ENCODE measurements at places on chromosomes 13 and 19.

DNA sequence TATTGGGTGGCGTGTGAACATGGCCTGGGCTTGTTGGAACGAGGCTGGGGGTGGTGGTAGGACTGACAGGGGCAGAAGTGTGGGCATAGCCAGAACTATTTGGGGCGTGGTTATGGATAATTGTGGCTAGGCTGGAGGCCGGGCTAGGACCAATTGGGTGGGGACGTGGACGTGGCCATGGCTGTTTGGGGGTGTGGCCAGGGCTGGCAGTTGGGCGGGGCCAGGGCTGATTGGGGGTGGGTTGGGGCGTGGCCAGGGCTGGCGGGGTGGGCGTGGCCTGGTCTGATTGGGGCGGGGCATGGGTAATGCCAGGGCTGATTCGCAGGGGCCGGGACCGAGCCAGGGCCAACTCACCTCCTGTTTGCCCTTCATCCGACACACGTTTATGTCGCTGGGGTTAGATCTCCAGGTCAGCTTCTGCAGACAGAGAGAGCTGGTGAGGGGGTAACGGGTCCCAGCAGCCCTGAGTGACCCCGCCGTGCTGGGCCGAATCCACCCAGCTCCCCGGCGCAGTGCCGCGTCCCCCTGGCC is 2.8 kb downstream of the SEMA6B start:
- no peak for DNase-seq

- no peak for DNase-seq
These were observed 1.8 kb upstream of the ZNF83 start for GRCh38 chr19:52639996-52640395.

GRCh38 chr13:113616991-113617749 is 32.6 kb downstream of the TFDP1 start:
- no peak for DNase-seq

- no peak for DNase-seq
These were observed 999.1 kb upstream of the ATXN8OS start for GRCh38 chr13:69108486-69108885.

- DNase-seq = no peak
These were observed 11.8 kb downstream of the CHAF1A start for GRCh38 chr19:4414144-4414799.

GRCh38 chr13:30074431-30074830 is 224.0 kb upstream of the UBL3 start:
- no peak for DNase-seq

- DNase-seq = no peak
These were observed 49.0 kb upstream of the PNMA8B start for GRCh38 chr19:46544651-46545050.

DNA sequence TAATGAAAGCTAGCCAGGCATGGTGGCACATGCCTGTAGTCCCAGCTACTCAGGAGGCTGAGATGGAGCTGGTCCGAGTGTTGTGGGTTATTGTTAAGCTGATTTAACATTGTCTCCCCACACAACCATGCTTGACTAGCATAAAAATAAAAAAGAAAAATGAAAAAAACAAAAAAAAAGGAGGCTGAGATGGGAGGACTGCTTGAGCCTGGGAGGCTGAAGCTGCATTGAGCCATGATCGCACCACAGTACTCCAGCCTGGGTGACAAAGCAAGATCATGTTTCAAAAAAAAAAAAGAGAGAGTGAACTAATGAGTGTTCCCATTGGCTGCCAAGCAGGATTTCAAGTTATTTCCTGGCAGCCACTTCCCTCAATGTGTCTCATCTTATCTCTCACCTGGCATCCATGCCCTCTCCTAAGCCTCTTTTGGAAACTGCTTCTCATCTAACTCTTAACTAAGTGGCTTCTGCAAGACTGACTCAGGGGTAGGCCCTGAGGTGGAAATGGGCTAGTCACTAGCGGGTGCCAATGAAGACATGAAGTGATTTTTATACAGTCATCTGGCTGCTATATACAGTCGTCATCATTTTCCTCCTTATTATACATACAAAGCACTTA is 4.9 kb downstream of the THAP8 start:
- DNase-seq = no peak

- no peak for DNase-seq
These were observed 48.9 kb upstream of the PABPC3 start for GRCh38 chr13:25046985-25047511.

DNA sequence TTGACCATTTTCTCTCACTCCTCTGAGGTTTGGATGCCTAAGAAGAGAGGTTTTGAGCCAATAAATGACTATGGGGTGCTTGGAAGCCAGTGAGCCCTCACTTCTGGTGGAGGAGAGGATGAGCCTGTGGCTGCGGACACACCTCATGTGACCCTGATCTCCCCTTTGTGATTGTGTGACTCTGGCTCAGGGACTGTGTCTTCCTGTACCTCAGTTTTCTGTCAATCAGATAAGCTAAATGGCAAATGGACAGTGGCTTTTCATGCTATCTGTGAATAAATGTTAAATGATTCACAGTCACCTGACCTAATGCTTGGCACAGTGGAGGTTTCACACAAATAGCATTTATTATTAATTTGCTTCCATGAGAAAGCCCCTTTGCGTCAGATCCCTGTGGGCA is 2.7 kb downstream of the PSG8 start:
- no peak for DNase-seq

DNA sequence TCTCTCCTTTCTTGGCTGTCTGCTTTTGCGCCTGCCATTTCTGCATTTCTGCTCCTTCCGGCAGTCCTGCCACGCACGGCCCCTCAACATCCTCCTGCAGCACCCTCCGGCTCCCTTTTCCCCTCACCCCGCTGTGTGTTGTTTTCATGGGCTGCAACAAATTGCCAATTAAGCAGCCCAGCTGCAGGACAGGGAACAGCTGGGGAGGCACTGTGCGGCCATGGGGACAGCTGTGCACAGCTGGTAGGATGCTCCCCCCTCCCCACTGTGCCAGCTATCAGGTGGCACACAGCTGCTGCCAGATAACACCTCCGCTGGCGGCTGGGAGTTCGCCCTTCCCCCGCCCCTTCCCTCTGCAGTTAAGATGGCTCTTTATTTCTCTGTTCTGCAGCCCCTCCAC is 25.4 kb downstream of the LYL1 start:
- DNase-seq = no peak

- DNase-seq = no peak
These were observed 389.8 kb downstream of the NDFIP2 start for GRCh38 chr13:79870766-79871165.

DNA sequence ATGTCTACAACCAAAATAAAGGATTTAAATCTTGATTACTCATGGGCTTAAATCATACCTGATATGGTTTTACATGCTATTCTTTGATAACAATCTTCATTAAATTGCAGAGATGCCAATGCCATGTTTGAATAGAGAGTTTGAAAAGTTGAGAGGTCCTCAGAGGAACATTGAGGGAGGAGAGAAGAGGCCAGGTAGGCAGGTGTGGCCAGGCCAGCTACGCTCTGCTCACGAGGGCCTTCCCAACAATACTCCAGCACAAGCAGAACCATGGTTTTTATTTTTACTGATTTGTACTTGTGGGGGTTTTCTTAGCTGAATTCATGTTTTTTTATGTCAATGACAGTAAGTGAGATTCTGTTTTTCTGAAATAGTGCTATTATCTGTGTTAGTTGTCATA is 158.1 kb upstream of the RFC3 start:
- DNase-seq = no peak

- DNase-seq = no peak
These were observed 58.3 kb downstream of the RAB20 start for GRCh38 chr13:110503037-110503901.

DNA sequence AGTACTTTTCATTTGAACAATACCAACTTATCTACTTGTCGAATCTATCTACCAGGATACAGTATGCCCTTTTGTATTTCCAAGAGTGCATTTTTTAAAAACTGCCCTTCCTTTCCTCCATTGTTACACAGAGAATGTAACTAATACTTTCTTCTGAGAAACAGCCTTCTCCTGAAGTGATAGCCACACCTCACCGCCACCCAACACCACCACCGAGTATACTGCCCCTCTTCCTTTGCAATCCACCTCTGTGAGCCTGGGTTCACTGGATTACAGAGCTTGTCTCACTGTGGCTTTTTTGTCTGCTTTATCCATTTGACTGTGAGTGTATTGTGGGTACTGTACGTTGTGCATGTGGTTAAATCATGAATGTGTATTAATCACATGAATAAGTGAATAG is 305.4 kb downstream of the KLF12 start:
- no peak for DNase-seq

DNA sequence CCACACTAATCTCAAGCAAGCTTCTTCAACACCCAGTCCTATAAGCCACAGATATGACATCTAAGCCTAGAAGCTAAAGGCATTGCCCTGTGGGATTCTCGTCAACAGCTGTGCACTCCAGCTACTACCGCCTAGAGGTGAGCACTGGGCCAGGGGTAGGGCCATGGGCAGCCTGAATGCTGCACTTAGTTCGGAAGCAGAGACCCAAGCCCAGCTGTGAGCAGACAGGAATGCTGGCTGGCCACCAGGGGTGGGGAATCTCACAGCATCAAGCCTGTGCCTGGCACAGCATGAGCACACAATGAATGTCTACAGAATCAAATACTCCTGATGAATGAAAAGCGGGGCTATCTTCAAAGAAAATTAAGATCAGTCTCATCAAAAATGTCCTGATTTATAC is 167.5 kb upstream of the UBL3 start:
- DNase-seq = no peak

- DNase-seq = no peak
These were observed 30.1 kb downstream of the KLF12 start for GRCh38 chr13:74103970-74104555.

GRCh38 chr13:23357349-23357748 is 76.2 kb downstream of the SACS start:
- DNase-seq = no peak

DNA sequence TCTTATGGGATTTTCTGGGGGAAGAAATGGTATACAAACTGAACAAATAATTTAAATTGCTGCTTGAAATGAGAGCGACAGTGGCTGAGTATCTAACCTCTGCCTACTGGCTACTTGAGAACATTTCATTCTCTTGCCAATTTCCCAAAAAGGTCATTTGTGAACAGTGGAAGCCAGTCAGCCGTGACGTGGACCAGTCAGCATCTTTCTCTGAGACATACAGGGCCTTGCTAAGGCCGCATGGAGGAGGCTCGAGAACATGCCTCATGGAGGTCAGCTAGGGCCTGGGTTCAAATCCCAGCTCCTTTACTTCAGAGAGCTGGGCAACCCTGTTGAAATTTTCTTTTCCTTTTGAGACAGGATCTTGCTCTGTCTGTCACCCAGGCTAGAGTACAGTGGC is 20.3 kb downstream of the ZC3H4 start:
- DNase-seq = no peak

Data from C1 segment of cervical spinal cord (tissue), 14 donors.